Pulmonary artery endothelial cell (primary cell): ENCODE measurements at places on chromosomes 5 and 9.

- no peak for DNase-seq
These were observed 52.9 kb downstream of the TMC1 start for GRCh38 chr9:72574156-72574810.

- no peak for DNase-seq
These were observed 420.1 kb upstream of the PAPPA start for GRCh38 chr9:115733318-115734110.

DNA sequence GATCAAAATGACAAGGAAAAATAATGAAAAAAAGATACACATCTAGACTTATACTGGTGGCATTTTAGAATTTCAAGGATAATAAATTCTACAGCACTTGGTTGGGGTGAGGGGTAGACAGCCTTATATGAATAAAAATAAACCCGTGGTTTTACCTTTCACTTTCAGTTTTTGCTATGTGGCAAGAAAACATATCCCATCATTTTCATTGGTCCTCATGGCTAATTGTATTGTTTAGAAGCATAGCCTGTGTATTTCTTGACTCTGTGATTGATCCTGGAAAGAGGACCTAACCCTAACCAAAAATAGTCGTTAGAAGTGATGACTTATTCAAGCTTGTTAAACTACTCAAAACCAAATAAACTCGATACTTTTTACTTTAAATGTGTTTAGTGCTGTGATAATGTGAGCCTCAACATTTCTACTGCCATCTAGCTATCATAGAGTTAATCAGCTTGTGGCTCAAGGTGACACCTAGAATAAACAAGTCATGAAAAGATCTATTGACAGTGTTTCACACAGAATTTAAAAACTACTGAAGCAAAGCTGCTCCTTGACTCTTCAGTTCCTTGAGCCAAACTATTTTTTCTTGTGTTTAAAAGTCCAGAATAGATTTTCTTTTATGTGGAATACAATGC is 153.3 kb upstream of the IZUMO3 start:
- no peak for DNase-seq

GRCh38 chr5:154311362-154311761 is 120.8 kb downstream of the GALNT10 start:
- DNase-seq: no peak

DNA sequence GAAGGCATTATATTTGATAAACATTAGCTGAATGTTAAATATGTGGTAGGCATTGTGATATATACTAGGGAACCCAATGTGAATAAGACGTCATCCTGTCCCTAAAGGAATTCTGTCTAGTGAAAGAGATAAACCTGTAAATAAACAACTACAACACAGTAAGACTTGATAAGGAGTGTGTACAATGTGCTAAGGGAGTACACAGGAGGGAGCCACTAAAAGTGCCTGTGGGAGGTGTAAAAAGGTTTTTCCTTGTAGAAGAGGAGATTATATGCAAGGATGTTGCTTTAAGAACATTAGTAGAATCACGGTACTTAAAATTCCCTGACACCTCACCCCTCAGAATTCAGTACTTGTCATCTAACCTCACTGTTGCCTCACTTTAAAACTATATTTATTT is 91.7 kb downstream of the KIAA0825 start:
- no peak for DNase-seq

DNA sequence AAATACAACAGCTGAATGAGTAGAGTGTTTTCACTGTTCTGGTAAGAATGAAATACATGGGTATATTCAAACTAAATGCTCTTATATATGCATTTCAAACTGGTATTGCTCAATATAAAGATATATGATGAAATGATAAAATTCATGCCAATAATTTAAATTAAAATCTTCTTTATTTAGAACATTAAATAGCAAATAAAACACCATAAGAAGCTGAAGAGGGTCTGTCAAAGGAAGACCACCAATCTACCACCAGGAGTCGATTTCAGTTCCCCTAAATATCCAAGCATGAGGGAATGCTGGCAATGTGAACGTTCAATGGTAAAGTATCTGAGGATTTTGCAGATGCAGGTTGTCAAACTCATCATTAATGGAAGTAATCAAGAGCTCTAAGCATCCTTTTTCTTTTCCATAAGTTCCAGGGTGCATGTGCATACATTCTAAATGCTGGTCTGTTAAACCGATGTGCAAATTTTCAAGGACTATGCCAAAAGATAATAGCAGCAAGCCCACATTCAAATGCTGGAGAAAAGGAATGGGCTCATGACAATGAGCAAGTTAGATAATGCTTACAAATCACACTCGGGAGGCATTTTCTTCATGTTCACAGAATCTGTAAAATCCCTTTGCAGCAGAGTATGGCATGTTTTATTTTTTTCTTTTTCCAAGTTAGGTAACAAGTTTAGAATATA is 118.8 kb upstream of the MTAP start:
- no peak for DNase-seq

- DNase-seq: no peak
These were observed 328.2 kb downstream of the BNC2 start for GRCh38 chr9:16542290-16542689.

DNA sequence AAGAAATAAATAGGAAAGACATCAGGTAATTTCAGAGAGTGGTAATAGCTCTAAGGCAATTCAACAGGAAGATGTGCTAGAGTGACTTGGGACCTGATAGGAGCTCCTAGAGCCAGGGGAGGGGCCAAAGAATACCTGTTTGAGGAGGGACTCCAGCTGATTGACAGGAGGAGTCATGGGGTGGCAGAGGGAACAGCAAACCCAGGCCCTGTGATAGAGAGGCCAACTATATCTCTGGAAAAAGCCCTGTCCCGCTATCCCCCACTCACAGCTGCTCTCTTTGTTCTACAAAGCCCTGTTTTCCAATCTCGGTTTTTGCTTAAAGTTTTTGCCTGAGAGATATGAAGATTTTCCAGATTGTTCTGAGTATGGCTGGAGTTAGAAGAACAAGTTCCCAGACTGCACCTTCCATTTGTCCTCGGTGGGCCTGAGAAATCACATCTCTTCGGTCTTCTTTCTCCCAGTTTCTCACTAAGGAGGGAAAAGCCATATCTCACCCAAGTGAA is 9.0 kb upstream of the NSD1 start:
- DNase-seq: no peak

DNA sequence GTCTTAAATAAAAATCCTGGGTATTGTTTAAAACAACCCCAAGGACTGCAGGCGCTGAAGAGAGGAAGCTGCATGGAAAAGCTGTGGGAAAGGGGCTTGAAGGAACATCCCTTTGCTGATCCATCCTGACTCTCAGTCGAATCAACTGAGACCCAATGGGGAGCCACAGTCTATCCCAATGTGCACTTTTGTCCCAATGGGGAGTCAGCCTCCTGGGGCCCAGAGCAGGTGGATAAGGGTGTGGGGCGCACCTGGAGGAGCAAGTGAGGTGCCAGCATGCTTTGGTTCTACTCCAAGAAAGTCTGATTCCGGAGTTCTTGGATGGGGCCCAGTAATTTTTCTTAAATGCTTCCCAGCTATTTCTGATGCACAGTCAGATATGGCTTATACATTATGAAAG is 118.1 kb downstream of the COL23A1 start:
- DNase-seq: no peak

GRCh38 chr5:166320920-166321480 is 1970.4 kb upstream of the WWC1 start:
- DNase-seq: no peak

DNA sequence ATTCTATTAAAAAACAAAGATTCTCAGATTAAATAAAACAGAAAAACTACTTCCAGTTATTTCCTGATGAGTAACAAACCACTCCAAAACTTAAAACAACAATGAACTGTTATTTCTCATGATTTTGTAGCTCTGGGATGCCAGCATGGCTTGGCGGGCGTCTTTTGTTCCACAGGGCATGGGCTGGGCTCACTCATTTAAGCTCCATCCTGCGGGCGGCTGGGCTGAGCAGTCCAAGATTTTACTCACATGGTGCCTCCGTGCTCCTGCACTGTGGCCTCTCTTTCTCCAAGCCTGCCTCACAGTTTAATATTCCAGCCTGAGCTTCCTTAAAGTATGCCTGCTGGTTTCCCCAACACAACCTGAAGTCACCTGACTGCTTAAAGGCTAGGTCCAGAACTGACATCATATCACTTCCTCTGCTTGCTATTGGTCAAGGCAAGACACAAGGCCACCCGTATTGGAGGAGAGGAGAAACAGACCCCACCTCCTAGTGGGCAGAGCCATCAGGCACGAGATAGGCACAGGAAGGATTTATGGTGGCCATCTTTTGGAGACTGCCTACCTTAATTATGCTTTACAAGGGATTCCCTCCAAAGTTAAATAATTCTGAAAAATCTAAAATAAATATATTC is 41.6 kb upstream of the ZBTB43 start:
- peak; percentile 5 for DNase-seq

DNA sequence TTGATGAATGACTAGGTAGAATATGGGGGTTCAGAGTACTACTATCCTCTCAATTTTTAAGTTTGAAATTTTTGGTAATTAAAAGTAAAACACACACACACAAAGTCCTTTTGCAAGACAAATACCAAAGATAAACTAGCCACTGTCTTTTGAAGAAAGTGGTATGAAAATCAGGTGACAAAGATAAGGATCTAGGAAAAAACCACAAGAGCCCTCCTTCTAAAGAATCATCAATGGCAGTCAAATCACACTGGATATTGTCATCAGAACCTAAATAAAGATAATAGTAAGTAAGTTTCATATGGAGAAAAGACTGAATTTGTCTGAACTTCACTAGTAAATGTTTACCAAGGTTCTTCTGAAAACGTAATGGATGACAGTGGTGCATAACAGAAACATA is 30.5 kb upstream of the HK3 start:
- no peak for DNase-seq

DNA sequence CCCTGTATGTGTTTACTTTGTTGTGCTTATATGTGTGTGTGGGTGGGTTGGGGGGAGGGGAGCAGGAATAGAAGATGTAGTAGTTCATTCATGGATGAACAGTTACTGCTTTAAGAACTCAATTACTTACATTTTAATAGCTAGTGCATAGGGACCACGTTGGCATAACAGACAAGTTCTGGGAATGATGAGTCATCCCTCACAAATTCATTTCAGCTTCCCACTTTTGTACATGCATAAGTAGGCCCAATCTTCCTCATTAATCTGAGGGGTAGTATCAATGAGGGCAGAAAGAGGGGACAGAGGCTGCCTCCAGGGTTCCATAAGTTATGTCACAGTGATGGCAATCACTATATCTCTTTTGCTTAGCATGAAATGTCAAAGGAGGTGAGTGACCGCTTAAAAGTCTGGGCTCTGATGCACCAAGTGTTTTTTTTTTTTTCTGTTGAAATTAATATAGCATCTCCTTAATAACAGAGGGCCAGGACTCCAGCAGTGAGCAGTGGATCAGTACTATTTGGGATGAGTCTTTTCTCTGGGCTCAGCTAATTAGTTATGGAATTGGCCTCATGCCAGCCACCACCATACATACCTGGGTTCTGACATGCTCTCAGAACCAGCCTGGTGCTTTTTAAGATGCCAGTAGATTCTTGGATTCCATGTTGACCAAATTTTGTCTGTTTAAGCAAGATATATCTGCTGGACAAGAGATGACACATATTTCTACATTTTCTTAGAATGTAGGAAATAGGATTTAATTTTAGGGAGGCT is 37.1 kb downstream of the PRDM6 start:
- DNase-seq: peak; percentile 13

- no peak for DNase-seq
These were observed 11.7 kb upstream of the EXOSC2 start for GRCh38 chr9:130681769-130682420.

GRCh38 chr5:38532165-38532669 is 24.2 kb downstream of the LIFR start:
- DNase-seq: no peak

GRCh38 chr5:127683008-127683407 is 20.2 kb upstream of the CCDC192 start:
- peak; percentile 2 for DNase-seq

DNA sequence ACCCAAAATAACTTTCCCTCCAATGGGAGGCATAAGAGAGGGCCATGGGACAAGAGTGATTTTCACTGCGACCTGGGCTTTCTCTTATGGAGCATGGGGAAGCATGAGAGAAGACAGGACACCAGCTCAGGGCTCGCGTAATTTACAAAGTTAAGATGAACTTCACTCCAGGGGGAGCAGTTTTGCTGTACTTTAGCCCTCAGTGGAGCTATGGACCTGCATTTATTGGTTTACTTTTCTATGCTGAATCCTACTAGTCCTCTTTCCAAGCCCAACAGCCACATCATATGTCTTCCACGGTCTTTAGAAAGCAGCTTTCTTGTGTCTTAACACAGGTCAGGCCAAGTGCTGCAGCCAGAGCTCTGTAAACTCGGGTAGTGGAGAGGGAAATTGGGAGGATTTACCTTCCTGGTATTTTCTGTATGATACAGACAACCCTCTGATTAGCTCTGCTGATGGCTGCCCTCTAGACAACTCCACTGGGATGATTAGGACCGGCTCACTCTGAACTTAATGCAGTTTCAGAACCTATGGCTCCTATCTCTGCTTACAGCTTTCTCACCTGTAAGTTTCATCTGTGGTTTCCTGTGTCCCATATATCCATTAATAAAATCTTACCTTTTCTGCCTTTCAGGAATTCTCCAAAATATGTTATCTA is 581.0 kb upstream of the RORB start:
- DNase-seq: no peak

GRCh38 chr5:11617080-11617479 is 287.2 kb downstream of the CTNND2 start:
- no peak for DNase-seq

- DNase-seq: no peak
These were observed 162.2 kb downstream of the TTLL11 start for GRCh38 chr9:121930956-121931355.

- DNase-seq: no peak
These were observed 20.7 kb upstream of the LPCAT1 start for GRCh38 chr5:1544294-1544961.
